ENCODE measurements at places on chromosomes 6 and 20. TPM values are rescaled to one million over a fixed set of nuclear protein-coding genes. Genes with fewer than 3 reads are reported as not detected.

DNA sequence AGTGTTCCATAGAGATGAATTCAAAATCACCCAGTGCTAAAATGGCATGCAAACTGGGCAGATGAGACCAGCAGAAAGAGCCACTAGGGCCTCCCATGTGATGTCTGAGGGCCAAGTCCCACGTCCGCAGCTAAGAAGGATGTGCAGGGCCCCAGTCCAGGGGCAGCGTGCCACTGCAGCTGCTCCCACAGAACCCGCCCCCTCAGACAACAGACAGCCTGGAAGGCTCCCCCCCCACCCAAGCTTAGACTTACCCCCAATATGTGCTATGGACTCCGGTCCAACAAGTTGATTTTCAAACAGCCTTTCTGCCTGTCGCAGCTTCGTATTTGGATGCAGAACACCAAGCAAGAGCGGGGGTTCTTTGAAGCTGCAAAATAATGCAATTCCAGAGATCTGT, 14.0 kb downstream of the APMAP start:
- DNase-seq = no peak

GRCh38 chr6:160134779-160135547, 13.3 kb downstream of the SLC22A1 start:
- no peak for DNase-seq

- DNase-seq = no peak
Observed at GRCh38 chr6:41503827-41504465, 42.2 kb upstream of the FOXP4 start.

C2 gene
- 4.9 TPM for total RNA-seq

GRCh38 chr6:91695221-91695620, 1108.3 kb upstream of the MAP3K7 start:
- DNase-seq = no peak

- DNase-seq = no peak
Observed at GRCh38 chr6:108423982-108424705, 129.3 kb downstream of the AFG1L start.

DNA sequence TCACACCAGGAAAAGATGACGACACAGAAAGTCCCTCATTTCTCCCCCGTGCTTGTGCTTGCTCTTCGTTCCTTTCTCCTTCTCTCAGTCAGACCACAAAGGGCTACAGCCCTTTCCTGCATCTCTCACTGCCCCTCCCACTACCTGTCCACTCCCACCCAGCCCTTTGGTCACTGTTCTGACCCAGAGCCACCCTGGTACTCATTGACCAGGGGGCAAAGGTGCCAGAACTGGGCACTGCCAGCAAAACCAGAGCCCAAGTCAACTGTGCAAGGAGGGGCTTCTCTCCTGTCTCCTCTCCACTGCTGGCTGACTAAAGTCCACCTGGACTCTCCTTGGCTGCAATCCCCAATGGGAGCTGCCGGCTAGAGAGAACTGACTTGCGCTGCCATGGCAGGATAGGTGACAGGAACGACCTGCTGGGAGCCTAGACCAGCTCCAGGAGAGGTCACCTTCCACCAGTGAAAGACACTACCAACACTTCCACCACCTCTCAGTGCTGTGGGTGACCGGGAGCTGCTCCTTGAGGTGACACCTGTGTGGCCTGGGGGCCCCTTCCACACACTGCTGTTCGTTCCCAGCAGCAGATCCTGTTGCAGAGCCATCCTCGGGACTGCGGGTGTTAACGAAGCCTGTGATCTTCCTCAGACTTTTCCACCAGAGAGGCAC, 32.8 kb downstream of the KCNK17 start:
- DNase-seq = no peak

DNA sequence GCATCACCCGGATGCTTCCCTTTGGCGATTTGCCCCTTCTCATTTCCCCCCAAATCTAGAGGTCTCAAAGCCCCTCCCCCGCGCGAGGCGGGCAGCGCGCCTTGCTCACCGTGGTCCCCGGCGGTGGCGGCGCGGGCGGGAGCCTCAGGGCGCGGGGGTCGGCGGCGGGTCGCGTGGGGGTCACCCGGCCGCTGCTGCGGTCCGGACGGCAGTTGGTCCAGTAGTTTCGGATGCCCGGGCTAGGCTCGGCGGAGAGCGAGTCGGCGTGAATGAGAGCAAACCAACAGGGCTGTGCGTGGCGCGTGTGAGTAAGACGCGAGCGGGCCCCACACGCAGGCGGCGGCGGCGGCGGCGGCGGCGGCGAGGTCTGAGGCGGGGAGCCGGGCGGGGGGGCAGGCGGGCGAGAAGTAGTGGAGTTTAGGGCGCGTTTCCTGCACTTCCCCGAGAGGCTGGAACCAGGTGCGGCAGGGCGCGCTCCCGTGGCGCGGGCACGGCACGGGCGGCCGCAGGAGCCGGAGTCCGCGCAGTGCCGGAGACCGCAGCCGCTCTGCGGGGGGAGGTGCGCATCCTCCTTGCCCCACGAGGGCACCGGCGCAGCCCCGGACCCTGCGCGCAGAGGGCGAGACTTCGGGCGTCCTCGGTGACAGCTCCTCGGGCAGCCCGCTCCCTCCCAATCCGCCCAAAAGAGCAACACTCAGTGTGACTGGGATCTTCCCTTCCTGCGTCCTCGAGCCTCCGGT, 567 bp downstream of the HS3ST5 start:
- DNase-seq = no peak

GRCh38 chr20:46202766-46203509, 84.8 kb downstream of the CD40 start:
- DNase-seq = peak; percentile 39

- no peak for DNase-seq
Observed at GRCh38 chr6:90435207-90435899, 138.7 kb upstream of the BACH2 start.

DNA sequence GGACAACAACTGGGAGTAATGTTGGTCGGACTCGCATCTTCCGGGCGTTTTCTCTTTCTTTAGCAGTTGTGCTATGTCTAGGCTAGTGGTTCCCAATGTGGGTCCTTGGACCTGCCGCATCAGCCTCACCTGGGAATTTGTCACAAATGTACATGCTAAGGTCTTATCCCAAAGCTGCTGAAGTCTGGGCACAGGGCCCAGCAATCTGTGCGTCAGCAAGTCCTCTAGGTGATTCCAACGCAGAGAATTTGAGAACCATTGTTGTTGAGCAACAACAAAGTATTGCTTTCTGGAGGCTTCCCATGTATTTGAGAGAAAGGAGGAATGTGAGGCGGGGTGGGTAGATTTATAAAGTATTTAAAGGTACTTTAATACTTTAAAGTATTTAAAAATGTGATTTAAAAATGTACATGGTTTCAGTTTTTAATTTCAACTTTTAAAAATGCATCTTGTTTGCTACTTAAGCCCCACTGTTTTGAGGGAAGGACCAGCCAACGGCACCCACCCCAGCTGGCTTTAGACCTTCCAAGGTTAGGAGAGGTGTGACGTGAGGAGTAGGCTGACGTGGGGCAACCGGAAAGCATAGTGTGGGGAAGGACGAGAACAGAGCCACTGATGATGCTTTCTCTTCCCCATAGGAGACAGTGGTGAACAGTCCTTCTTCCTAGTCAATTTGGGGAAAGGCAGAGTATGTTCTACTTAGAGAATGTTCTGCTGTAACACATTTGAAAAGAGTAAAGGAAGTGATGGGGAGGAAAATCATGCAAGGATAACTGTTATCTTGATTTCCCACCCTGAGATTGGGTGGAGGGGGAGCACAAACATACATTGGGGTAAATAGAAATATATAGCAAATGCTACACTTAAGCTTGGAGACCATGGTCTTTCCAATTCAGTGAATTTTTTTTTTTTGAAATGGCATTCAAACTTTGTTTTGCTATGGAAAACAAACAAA, 4.3 kb downstream of the UST start:
- DNase-seq = no peak

DNA sequence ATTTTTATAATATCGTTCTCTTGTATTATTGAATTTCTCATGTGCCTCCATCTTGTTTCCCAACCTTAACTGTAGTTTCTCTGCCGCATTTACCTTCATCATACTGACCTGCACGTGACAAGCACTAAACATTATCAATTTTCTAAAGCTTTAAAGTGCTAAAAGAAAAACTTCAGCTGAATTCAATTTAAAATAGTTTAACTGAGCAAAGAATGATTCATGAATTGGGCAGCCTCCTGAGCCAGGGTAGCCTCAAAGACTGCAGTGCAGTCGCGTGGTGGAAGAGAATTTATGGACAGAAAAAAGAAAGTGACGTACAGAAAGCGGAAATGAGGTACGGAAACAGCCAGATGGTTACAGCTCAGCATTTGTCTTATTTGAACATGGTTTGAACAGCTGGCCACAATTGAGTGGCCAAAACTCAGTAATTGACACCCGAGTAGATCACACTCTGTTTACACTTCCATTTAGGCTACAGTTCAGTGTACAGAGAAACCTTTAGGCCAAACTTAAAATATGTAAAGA, 4.2 kb upstream of the ZDHHC14 start:
- DNase-seq = no peak
